ENCODE measurements at places on chromosomes 7 and 10.

- no peak for DNase-seq
Observed at GRCh38 chr7:19811386-19811785, 38.0 kb upstream of the TMEM196 start.

GRCh38 chr10:82887488-82887887 is 1012.5 kb downstream of the NRG3 start:
- no peak for DNase-seq

- no peak for DNase-seq
Observed at GRCh38 chr7:105352018-105352612, 36.6 kb downstream of the SRPK2 start.

DNA sequence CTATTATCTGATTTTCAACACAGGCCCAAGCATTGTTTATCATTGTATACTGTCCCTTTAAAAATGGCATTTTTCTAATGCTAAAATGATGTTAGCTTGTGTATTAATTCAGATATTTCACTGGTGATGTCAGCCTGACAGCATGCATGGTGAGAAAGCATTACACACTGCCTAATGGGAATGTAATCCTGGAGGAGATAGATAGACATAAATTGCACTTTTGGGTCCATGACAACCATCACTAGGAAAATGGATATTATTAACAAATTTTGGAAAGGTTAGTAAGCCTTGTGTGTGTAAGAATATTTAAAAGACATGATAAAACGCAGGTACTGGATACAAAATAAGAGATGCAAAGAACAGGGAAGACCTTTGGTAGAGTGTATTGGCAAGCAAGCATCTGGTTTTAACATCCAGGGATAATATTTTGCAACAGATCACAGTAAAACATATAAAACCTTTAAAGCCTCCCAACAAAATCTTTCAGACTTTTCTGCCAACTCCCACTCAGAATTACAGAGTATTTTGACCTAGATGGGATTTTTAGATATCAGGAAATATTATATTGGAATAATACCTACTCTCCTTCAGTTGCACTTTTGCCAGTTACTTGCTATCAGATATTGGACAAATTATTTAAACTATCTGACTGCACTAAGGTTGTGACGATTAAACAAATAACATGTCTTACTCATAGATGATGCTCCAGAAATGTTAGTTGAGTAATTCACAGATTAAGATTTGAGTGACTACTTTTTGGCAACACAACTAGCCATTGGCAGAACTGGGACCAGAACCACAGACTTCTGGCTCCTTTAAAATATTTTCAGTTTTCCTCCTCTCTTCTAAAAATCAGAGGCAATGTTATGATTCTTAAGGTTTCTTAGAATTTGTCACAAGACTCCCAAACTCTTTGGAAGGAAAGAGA is 291.6 kb upstream of the SEMA3C start:
- DNase-seq: no peak

DNA sequence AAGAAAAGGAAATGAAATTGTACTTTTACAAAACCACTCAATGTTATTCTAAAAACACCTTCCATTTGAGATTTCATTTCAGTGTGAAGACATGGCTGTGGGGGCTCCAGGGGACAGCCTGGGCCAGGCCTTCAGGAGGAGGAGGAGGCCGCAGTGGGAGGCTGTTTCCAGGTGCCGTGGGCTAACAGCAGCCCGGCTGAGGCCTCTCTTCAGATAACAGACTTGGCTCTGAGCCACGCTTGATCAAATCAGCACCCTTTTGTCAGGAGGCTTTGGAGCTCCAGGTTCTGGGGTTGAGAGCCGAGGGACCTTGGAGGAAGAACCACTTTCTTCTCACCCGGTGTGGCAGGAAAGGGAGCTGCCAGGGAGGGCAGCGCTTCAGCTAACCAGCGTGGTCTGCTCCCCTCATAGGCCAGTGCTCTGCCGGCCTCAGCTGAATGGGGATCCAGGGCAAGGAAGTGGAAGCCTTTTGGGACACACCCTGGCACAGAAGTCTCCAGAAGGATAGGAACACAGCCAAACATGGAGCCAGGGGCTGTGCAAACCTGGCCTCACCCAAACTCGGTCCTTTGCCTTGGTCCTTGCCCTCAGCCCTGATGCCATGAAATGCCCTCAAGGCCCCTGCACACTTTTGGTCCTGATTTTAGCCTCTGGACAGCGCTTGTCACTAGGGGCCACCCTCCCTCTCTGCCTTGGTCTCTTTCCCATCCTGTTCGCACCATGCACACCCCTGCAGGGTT is 23.5 kb upstream of the CHST15 start:
- no peak for DNase-seq

- no peak for DNase-seq
Observed at GRCh38 chr7:102252366-102252982, 34.2 kb upstream of the SH2B2 start.

- DNase-seq: no peak
Observed at GRCh38 chr10:123241391-123242141, 87.4 kb downstream of the BUB3 start.

DNA sequence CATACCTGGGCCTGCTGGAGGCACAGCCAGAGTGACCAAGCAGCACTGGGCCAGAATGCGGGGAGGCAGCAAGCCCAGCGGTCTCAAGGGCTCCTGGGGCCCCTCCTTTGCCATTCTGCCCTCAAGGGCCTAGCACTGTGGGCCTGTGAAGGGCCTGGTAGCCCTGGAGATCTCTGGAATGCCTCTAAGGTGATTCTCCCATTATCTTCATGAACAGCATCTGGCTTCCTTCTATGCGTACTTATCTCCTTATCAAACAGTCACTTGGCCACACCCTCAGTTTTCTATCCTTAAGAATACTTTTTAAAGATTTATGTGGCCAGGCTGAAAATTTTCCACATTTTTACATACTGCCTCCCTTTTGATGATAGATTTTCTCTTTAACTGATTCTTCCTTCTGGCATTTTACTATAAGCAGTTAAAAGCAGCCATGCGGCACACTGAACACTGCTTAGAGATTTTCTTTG is 67.5 kb upstream of the CCNY start:
- DNase-seq: no peak

DNA sequence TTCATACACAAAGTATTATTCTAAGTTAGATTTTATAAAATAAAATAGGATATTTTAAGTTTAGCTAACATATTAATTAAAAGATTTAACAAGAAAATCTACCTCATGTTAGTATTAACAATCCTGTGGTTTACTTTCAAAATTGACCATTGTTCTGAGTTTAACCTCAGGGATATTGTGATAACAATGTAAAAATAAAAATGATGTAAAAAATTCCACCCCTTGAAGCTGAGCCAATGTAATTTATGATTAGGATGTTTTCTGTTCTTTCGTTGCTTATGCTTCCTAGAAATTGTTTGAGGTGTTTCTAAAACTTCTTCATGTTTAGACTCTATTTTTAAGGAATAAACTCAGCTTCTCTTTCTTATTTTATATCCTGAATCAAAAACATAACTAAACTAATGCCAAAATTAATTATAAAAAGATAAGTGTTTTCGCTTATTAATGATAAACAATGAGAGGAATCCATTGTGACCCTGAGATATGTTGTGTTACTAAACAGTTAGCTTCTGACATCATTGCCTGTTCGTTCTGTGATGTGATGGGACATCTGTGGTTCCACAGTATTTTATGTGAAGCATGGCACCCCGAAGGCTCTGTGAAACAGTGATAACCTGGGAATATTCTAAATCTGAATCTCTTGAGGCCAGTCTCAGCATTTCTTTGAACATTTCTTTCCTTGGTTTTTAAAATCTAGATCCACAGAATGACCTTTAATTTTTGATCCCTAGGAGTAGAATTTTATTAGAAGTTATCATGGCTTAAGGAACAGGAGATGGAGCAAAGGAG is 340.8 kb downstream of the ARL4A start:
- DNase-seq: no peak

- no peak for DNase-seq
Observed at GRCh38 chr10:124289851-124290795, 128.6 kb downstream of the OAT start.

GRCh38 chr10:24449321-24449740 is 240.4 kb downstream of the KIAA1217 start:
- no peak for DNase-seq

GRCh38 chr10:48947690-48948469 is 8.2 kb upstream of the LRRC18 start:
- no peak for DNase-seq

DNA sequence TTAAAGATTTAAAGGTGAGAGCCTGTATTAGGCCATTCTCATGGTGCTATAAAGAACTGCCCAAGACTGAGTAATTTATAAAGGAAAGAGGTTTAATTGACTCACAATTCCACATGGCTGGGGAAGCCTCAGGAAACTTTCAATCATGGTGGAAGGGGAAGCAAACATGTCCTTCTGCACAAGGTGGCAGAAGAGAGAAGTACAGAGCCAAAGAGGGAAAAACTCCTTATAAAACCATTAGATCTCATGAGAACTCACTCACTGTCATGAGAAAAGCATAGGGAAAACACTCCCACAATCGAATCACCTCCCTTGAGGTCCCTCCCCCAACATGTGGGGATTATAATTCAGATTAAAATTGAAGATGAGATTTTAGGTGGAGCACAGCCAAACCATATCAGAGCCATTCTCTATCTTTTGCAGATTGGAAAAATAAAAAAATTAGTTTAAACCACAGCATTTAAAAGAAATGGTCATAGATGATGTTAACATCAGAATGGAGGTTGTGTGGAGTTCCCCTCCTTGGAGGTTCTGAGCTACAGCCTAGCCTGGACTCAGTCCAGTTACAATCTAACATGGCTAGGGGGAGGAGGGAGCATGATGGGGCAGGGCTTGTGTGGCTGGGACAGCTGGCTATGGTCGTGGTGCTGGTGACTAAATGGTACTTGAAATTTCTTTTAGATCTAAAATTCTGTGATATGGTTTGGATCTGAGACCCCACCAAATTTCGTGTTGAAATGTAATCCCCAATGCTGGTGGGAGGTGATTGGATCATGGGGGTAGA is 33.1 kb downstream of the GSTO2 start:
- no peak for DNase-seq
